ENCODE measurements at places on chromosomes 12 and 14. TPM values are rescaled to one million over a fixed set of nuclear protein-coding genes. Genes with fewer than 3 reads are reported as not detected.

The MAP1LC3B2 gene
- not detected for total RNA-seq

GRCh38 chr12:98291828-98292227 is 223.6 kb upstream of the TMPO start:
- no peak for DNase-seq

DNA sequence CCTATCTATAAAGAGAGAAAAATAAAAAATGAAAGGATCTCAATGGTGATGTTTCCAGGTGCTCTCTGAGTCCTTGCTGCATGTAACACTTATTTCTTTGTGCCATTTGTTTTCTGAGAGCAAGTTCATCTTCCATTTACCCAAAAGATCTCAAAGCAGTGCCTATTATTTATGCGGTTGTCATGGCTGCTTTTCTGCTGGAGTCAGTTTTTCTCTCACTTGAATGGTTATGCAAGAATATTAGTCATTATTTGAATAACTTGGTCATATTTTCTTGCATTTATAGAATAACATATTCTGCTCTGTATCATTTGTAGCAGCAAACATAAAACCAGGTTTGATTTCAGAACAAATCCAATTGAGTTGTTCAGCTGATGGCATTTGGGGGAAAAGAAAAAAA is 141.8 kb upstream of the G2E3 start:
- DNase-seq = no peak

GRCh38 chr14:61628016-61628725 is 67.1 kb upstream of the HIF1A start:
- DNase-seq = no peak

Measured in Caco-2 (cell line).